ENCODE measurements at places on chromosomes 7 and 10.

DNA sequence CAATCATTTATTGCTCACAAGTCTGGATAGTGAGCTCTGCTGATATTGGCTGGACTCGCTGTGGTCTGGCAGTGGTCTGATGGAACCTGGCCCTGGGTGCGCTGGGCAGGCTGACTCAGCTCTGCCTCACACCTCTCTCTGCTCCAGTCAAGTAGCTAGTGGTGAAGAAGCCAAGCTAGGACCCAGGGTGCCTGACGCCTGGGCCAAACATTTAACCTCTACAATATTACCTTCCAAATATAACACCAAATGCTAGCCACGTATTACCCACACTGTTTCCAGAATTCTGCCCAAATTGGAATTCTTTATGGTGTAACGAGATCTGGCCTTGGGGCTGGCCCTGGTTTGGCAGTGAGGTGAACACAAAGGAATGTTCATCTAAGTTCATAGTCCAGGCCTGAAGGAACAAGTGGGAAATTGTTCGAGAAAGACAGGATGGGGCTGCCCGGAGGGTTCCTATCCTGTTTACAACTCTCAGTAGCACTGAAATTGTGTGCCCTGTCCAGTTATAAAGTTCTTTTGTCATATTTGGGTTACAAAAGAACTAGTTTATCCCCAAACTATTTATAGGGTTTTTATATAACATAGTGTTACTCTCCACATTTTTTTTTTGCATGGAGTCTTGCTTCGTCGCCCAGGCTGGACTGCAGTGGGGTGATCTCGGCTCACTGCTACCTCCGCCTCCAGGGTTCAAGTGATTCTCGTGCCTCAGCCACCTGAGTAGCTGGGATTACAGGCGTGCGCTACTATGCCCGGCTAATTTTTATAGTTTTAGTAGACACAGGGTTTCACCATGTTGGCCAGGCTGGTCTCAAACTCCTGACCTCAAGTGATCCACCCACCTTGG is 16.3 kb downstream of the OR2AE1 start:
- no peak for DNase-seq

DNA sequence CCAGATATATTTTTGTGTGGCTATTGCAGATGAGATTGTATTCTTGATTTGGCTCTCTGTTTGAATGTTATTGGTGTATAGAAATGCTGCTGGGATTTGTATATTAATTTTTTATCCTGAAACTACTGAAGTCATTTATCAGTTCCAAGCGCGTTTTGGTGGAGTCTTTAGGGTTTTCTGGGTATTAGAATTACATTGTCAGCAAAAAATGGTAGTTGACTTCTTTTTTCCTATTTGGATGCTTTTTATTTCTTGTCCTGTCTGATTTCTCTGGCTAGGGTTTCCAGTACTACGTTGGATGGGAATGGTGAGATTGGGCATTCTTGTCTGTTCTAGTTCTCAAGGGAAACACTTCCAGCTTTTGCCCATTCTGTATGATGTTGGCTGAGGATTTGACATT is 415.5 kb upstream of the CHRM2 start:
- DNase-seq: no peak

- DNase-seq: no peak
Observed at GRCh38 chr7:76069238-76069638, 21.3 kb downstream of the MDH2 start.

- DNase-seq: no peak
Observed at GRCh38 chr10:114257498-114257897, 18.4 kb downstream of the VWA2 start.

DNA sequence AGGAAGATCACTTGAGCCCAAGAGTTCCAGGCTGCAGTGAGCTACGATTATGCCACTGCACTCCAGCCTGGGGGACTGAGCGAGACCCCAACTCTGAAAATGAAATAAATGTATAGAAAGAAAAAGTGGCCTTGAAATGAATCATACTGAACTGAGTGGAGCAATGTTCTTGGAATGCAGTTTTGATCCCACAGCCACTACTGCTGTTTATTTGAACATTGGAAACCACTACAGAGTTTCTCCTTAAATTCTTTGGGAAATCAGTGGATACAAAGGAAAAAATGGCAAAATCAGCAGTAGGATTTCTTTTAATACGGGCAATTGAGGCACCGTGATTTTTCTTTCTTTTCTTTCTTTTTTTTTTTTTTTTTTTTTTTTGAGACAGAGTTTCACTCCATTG is 637.4 kb downstream of the GALNT17 start:
- no peak for DNase-seq

All from activated CD8-positive, alpha-beta memory T cell treated with anti-CD3 and anti-CD28 coated beads for 24 hours (primary cell).